Endothelial cell of umbilical vein (primary cell): ENCODE measurements at places on chromosomes 3 and 15. TPM values are rescaled to one million over a fixed set of nuclear protein-coding genes. Genes with fewer than 3 reads are reported as not detected.
A peak's percentile ranks its signal among the peaks of the same experiment; 100 is the strongest.

Gene SNTN
- polyA plus RNA-seq: not detected in 2 replicates

DNA sequence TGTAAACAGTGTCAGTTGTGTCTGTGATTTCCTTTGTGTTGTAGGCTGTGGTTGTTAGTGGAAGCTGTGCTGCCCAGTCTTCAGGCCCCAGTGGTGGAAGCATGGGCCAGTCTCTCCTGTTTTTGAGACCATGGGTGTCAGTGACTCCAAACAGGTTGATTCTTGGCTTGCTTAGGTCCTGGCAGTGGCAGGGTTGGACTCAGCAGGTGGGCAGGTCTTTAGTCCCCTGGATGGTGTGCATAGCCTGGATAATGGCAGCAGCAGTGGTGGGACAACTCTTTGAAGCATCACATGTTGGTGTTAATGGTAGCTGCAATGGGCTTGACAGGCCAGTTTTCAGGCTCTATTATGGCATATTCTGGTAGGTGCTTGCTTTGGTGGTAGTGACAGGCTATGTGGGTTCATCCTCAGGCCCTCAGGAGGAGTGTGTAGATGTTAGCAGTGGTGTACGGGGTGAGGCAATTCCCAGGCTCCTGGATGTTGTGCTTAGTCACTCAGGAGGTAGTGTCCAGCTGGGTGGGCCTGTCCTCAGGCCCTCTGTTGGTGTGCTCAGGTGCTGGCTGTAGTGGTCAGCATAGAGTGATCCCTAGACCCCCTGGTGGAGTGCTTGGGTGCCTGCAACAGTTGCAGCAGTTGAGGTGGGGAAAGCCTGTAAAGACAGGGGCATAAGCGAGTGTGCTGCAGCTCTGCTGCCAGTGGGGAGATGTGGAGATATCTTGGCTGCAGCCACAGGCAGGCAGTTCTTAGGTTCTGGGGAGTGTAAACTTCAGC, 596.7 kb downstream of the PDCD6IP start:
- no peak for DNase-seq
- no peaks in the 10 kb centered on the region for H3K4me1 ChIP-seq
- H3K4me3 ChIP-seq: no peak overlapping the region
- no peak overlapping the region for H3K27ac ChIP-seq
- H3K27me3 ChIP-seq: no peaks in the 10 kb centered on the region

Gene GOLGA8M
- polyA plus RNA-seq: 0.26 and 0.30 TPM in 2 replicates

- DNase-seq: no peak
- no peaks in the 10 kb centered on the region for H3K27me3 ChIP-seq
- H3K36me3 ChIP-seq: peaks cover 13% of the 10 kb centered on the region
- no peak overlapping the region for H3K27ac ChIP-seq
- no peak overlapping the region for H3K4me3 ChIP-seq
- peaks cover 2% of the 10 kb centered on the region for H3K4me1 ChIP-seq
These were observed 146.0 kb downstream of the ADAMTS9 start for GRCh38 chr3:64541803-64542202.

Gene EFL1
- 5.7 and 6.6 TPM in 2 replicates for polyA plus RNA-seq

DNA sequence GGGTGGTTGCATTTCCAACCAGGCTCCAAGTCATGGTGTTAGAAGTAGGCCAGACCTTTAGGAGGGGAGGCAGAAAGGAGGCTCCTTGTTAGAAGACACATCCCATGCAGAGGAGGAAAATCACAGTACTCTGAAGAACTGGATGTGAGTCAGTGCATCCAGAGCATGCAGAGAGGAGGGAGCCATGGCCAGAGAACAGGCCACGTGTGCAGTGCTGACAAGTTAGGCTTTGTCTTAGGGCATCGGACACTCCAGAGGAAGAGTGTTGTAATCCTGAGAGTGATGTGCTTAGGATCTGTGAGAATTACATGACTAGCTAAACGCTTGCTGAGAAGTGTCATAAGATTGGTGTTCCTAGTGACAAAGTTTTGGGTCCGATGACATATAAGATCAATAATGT, 456.5 kb upstream of the THRB start:
- H3K4me3 ChIP-seq: no peak overlapping the region
- no peak overlapping the region for H3K27ac ChIP-seq
- no peaks in the 10 kb centered on the region for H3K27me3 ChIP-seq
- DNase-seq: no peak

GRCh38 chr3:156657862-156658731, 16.3 kb upstream of the TIPARP start:
- no peak for DNase-seq
- H3K36me3 ChIP-seq: no peaks in the 10 kb centered on the region
- no peaks in the 10 kb centered on the region for H3K4me1 ChIP-seq
- no peaks in the 10 kb centered on the region for H3K27me3 ChIP-seq

DNA sequence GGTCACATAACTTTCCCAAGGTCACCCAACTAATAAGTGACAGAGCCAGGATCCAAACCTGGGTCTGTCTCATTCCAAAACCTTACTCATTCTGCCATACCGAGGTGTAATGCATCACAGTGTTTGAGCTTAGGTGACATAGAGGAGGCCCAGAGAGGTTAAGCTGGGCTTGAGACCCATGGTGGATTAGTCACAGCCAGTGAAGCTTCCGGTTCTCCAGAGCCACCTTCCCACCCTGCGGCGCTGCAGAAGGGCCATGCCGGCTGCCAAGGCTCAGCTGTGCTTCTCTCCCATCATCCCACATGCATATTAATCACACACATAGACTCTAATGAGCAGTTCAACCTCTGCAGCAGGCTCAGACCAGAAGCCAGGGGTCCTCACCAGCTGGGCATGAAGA, 42.2 kb downstream of the SPSB4 start:
- no peaks in the 10 kb centered on the region for H3K27me3 ChIP-seq
- no peaks in the 10 kb centered on the region for H3K4me1 ChIP-seq
- no peak for DNase-seq
- H3K36me3 ChIP-seq: no peaks in the 10 kb centered on the region
- H3K4me3 ChIP-seq: no peak overlapping the region

DNA sequence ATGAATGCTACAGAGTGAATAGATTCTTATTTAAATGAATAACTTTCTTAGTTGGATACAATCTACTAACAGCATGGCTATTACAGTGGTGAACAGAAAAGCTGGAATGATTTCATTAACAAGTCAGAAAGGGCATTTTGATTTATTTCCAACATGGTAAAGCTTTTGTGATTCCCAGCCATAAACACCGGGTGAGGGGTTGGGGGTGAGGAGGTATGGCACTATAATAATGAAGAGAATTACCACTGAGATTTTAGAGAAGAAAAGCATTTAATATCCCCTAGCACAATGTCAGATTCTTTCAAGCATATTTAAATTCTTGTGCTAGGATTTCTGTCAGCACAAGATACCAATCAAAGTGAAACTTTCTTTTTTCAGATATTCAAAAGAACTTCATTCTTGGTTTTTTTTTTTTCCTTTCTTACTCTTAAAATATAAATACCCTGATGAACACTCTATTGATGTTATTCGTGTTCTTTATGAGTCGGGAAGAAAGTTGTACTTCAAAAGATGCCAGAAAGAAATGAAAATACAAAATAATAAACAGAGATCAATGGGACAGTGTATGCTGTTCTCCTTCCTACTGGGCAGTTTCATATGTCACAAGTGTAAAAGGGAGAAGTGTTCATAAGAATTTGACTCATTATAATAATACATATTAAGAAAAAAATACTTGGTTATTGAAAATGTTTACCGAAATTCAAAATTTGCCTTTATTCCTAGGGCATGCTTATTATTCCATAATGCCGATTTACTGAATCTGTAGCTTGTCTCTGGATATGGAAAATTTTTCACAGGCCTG, 522.8 kb downstream of the CADM2 start:
- H3K4me1 ChIP-seq: no peaks in the 10 kb centered on the region
- DNase-seq: no peak
- no peak overlapping the region for H3K27ac ChIP-seq
- H3K4me3 ChIP-seq: no peak overlapping the region
- no peaks in the 10 kb centered on the region for H3K36me3 ChIP-seq

- no peak for DNase-seq
- no peak overlapping the region for H3K4me3 ChIP-seq
- H3K4me1 ChIP-seq: no peaks in the 10 kb centered on the region
- H3K36me3 ChIP-seq: no peaks in the 10 kb centered on the region
These were observed 46.7 kb upstream of the CCDC80 start for GRCh38 chr3:112687616-112688015.

DNA sequence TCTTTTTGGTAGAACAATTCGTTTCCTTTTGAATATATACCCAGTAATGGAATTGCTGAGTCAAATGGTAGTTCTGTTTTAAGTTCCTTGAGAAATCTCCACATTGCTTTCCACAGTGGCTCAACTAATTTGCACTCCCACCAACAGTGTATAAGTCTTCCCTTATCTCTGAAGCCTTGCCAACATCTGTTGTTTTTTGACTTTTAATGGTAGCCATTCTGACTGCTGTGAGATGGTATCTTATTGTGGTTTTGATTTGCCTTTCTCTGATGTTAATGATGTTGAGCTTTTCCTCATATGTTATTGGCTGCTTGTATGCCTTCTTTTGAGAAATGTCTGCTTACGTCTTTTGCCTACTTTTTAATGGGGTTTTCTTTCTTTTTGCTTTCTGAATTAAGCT, 270.6 kb upstream of the MEIS2 start:
- H3K27me3 ChIP-seq: no peaks in the 10 kb centered on the region
- no peak for DNase-seq
- H3K27ac ChIP-seq: no peak overlapping the region
- no peak overlapping the region for H3K4me3 ChIP-seq
- no peaks in the 10 kb centered on the region for H3K4me1 ChIP-seq

- H3K36me3 ChIP-seq: no peaks in the 10 kb centered on the region
- H3K27me3 ChIP-seq: no peaks in the 10 kb centered on the region
- H3K4me1 ChIP-seq: peaks cover 23% of the 10 kb centered on the region
These were observed 41.8 kb downstream of the CBLB start for GRCh38 chr3:105826778-105827634.

- no peak for DNase-seq
- no peak overlapping the region for H3K4me3 ChIP-seq
- no peaks in the 10 kb centered on the region for H3K27me3 ChIP-seq
- H3K36me3 ChIP-seq: no peaks in the 10 kb centered on the region
These were observed 90.8 kb upstream of the C3orf80 start for GRCh38 chr3:160134454-160134853.

Gene TRPM7
- polyA plus RNA-seq: 4.4 and 6.4 TPM in 2 replicates

- H3K36me3 ChIP-seq: no peaks in the 10 kb centered on the region
- DNase-seq: peak; percentile 39
- peaks cover 1% of the 10 kb centered on the region for H3K4me1 ChIP-seq
- H3K4me3 ChIP-seq: no peak overlapping the region
These were observed 128.4 kb downstream of the FAM174B start for GRCh38 chr15:92527197-92527596.

DNA sequence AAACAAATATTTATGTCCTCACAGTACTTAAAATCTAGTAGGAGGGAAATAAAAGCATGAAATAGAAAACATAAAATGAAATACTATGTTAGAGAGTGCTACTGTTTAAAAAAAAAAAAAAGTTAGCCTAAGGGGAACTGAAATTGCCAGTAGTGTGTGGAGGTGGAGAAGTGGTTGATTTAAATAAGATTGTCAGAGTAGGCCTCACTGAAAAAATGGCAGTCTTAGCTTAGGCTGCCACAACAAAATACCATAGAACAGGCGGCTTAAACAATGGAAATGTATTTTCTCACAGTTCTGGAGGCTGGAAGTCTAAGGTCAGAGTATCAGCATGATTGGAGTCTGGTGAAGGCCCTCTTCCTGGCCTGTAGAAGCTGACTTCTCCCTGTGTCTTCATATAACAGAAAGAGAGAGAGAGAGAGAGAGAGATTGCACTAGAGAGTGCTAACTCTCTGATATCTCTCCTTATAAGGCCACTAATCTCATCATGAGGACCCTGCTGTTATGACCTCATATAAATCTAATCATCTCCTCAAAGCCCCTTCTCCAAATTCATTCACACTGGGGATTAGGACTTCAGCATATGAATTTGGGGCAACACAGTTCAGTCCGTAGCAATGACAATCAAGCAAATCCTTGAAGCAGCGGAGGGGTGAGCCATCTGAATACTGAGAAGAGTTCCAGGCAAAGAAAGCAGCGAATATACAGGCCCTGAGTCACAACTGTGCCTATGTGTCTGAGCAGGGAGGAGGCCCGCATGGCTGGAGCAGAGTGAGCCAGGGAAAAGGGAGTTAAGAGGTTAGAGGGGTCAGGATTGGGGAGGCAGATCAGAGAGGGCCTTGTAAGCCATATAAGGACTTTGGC, 23.6 kb upstream of the LRRC34 start:
- H3K4me1 ChIP-seq: no peaks in the 10 kb centered on the region
- no peak overlapping the region for H3K27ac ChIP-seq
- H3K27me3 ChIP-seq: peaks cover 7% of the 10 kb centered on the region
- no peaks in the 10 kb centered on the region for H3K36me3 ChIP-seq

Gene TTLL13
- 0.04 and 0.05 TPM in 2 replicates for polyA plus RNA-seq

Gene GOLGA6L6
- polyA plus RNA-seq: not detected in 2 replicates
